ENCODE measurements at places on chromosomes 13 and 19.
A peak's percentile ranks its signal among the peaks of the same experiment; 100 is the strongest.

GRCh38 chr13:51342706-51343105 lies 3.2 kb downstream of the SERPINE3 start:
- peak; percentile 22 for DNase-seq

DNA sequence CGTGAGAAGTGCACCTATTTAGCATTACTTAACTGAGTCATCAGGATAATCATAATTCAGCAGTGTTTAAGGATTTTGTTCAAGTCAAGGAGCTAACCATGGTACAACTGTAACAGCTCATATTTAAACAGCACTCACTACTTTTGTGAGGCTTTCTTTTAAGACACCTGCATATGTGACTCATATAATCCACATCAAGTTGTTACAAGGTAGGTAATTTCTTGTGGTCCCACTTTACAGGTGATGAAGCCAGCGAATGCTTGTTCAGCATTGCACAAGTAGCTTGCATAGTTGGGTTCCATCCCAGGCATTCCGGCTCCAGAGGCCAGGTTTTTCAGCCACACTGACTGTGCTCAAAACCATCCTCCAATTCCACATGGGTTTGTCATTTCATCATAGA lies 569.2 kb downstream of the MYO16 start:
- DNase-seq: no peak

DNA sequence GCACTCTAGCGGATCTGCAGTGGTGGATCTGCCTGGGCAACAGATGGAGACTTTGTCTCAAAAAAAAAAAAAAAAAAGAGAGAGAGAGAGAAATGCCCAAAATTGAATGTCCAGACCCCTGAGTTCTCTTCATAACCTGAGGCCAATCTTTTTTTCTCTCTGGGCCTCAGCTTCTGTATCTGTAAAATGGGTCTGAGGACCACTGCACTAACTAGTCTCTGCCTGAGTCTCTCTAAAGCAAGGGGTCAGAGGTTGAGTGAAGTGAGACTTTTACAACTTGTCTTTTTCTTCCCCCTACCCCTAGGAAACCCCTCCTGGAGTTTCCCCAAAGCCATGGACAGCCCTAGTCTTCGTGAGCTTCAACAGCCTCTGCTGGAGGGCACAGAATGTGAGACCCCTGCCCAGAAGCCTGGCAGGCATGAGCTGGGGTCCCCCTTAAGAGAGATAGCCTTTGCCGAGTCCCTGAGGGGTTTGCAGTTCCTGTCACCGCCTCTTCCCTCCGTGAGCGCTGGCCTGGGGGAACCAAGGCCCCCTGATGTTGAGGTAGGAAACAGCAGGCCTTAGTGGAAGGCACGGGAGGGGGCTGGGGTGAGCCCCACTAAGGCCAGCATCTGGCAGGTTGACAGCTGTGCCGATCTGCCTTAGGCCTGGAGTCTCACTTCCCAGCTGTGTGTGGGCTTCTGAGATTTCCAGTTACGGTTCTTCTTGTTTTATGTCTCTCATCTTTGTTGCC lies 1.8 kb downstream of the TMEM91 start:
- no peak for DNase-seq

DNA sequence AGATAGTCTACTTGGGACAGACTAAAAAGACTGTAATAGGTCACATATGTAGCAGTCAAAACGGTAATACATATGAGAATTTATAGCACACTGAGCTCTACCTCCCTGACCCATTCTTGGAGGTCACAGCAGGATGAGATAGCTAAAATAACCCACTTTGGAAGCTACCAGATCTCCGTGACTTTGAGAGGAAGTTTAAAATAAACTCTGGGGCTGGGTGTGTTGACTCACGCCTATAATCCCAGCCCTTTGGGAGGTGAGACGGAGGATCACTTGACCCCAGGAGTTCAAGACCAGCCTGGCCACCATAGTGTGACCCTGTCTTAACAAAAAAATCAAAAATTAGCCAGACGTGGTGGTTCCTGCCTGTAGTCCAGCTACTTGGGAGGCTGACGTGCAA lies 45.3 kb downstream of the DHRS12 start:
- DNase-seq: no peak

- no peak for DNase-seq
Observed at GRCh38 chr19:30806311-30806710, 434.1 kb downstream of the ZNF536 start.
